ENCODE measurements at places on chromosomes 12 and 14.
A peak's percentile ranks its signal among the peaks of the same experiment; 100 is the strongest.

DNA sequence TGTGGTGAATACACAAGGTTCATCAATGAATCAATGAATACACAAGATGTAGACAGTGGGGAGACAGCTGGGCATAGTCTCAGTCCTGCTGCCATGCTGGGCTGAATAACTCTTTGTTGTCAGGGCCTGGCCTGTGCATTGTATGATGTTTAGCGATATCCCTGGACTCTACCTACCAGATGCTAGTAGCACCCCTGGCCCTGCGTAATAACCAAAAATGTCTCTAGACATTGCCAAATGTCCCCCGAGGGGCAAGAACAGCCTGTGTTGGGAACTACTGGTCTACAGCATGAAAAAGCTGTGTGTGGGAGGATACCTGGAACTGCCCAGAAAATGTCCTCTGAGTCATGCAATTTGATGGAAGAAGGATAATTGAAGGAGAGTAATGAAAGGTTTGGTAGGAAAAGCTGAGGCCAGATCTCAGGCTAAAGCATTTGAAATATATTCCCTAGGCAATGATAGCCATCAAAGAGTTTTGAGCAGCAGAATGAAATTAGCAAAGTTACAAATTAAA, 128.2 kb downstream of the TMEM30B start:
- no peak for DNase-seq

GRCh38 chr14:65703521-65703920, 291.0 kb downstream of the FUT8 start:
- DNase-seq = no peak

GRCh38 chr14:96762650-96763049, 34.5 kb upstream of the VRK1 start:
- peak; percentile 39 for DNase-seq

GRCh38 chr12:121652767-121653497, 16.5 kb downstream of the MORN3 start:
- no peak for DNase-seq

DNA sequence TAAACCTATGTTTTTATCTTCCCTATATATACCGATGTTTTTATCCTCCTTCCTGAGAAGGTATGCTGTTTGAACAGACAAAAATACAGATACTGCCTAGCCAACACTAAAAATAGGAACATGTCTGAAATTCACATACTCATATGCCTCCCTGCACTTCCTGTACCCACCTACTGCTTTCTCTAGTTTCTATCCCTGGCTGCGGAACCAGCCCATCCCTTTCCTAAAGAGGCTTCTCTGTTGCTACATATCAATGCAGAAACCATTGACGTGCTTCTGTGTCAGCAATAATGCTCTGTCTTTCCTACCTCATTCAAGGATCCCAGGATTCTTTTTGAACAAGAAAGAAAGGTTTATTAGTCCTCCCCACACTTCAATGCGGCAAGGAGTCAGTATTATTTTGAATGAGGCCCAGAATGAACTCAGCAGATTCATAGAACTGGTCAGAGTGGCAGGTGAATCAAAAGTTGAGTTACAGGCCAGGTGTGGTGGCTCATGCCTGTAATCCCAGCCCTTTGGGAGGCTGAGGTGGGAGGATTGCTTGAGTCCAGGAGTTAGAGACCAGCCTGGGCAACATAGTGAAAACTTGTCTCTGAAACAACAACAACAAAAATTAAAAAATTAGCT, 67.8 kb upstream of the NAP1L1 start:
- peak; percentile 53 for DNase-seq

- no peak for DNase-seq
These were observed 17.2 kb upstream of the ELK3 start for GRCh38 chr12:96177013-96177412.

- DNase-seq = no peak
These were observed 19.7 kb upstream of the CKAP4 start for GRCh38 chr12:106267535-106267934.

GRCh38 chr14:30193101-30193500, 265.5 kb upstream of the PRKD1 start:
- no peak for DNase-seq

GRCh38 chr14:68359022-68359836, 433.6 kb downstream of the ZFP36L1 start:
- DNase-seq = no peak

- DNase-seq = no peak
These were observed 311.9 kb downstream of the BCL11B start for GRCh38 chr14:98959958-98960616.

DNA sequence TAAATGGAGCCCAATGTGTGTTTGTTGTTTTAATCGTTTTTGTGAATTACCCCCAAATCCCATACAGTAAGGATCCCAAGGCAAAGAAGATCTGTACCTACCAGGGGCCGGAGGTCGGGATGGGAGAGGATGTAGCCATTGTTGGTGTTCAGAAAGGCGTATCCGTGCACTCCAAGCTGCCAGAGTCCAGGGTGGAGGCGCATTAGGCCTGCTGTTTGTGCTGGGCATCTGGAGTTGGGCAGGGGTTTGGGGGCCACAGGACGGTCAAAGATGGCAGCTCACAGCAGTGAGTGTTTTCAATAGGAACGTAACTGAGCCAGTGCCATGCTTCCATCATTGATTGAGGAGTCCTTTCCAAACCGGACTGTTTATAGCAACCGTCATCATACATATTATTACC, 40.2 kb downstream of the CACNA2D4 start:
- DNase-seq = no peak

GRCh38 chr12:77919450-77919849, 88.8 kb downstream of the NAV3 start:
- no peak for DNase-seq

- DNase-seq = no peak
These were observed 27.7 kb upstream of the DHRS2 start for GRCh38 chr14:23608454-23608853.

DNA sequence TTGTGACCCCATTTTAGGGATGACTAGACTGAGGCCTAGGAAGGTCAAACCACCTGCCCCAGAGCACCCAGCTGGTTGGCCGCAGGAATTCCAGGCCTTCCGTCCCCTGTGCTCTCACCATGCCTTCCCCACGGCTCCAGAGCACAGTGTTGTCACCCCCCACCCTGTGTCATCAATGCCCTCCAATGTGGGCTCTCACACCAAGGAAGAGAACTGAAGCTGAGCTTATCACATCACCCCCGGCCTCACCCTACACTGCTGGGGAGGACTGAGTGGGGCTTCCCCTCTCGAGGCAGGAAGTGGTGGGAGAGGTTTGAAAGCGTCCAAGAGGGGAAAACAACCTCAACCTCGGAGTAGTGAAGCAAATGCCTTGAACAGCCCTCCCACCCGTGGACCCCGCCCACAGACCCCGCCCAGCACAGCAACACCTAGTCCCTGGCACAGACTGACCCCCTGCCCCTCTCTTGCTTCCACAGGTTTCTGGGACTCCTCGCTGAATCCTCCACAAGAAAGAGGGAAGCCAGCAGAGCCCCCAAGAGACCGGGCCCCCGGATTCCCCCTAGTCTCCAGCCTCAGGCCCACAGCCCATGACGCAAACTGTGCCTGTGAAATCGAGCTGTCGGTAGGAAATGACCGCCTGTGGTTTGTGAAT, 97.2 kb downstream of the LGMN start:
- DNase-seq = no peak

- no peak for DNase-seq
These were observed 42.5 kb downstream of the MAP4K5 start for GRCh38 chr14:50489851-50490250.

DNA sequence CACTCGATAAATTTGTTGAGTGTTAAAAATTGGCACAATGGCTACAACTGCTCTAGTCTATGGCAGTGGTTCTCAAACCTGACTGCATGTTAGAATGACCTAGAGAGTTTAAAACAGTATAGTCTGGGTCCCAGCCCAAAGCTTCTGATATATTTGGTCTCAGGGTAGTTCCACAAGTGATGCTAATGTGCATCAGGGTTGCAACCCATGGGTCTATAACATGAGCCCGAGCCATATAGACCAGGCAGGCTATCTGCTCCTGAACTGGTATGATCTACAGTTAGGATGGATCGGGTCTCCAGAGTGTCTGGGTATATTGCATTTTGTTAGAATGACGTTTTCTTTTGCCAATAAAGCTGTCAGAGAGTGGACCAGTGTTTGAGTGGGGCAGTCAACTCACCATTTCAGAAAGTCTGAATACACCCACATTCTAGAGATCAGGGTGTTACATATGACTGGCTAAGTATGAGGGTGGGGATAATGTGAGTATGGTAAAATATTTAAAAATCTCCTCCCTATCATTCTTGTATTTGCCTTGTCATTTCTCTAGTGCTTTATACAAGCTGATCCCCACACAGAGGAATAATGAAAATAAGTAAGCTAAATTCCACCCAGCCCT, 80.9 kb downstream of the FRMD6 start:
- DNase-seq = no peak

DNA sequence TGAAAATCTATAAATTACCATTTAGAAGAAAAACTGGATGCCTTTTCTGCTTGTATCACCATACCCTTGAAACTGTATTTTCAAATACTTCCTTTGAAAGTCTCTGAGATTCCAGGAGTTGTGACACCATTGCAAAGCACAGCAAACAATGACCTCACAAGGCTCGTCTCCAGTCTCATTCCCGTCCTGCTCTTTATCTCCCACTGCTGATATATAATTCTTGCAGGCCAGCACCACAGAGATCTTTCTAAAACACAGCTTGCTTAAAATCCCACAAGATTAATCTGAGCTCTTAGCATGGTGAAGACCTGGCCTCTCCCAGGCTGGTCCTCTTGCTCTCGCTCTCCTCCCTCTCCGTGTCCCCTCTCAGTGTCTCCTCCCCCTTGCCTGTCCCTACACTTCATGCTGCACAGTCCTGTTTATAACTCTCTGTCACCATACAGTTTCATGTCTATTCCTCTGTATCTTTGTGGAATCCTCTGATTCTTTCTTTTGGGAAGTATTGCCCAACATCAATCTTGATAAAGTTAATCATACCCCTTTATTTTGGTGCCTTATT, 51.8 kb downstream of the ZFYVE21 start:
- no peak for DNase-seq

- DNase-seq = no peak
These were observed 22.2 kb upstream of the PLEKHG3 start for GRCh38 chr14:64681796-64682710.

- DNase-seq = no peak
These were observed 9.8 kb upstream of the IQSEC3 start for GRCh38 chr12:56683-57346.

- DNase-seq = no peak
These were observed 120.2 kb downstream of the DAAM1 start for GRCh38 chr14:59308673-59309072.

DNA sequence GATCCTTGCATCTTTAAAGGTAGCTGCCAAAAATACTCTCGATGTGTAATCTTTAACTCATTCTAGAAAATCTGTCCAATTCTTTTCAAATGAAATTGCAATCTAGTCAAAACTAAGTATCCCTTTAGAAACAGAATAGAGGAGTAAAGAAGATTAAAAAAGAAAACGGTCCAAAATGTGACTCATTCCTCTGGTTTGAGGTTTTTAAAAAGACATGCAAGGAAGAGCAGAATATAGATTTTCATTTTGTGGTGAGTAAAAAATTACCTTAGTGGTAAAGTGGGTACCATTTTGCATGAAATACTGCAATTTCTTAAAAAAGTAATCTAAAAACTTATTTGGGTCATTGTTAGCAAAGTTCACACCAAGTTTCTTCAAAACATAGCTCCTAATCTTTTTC, 108.4 kb downstream of the BRMS1L start:
- no peak for DNase-seq

DNA sequence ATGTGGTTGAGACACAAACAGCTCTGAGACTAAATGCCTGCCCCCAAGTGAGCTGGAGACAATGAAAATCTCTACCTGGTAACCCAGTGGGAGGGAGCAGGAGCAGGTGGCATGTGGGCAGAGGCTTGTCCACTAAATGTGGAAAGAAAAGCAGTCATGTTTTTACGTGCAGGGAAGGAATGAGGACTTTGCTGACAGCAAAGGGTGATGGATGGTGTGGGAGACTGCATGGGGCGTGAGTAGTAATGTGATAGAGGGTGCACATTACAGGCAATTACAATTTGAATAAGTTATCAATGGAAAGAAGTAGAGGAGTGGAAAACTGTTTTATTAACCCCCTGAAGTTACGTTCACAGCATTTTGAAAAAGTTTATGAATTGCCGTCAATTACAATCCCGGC, 176.6 kb downstream of the NRXN3 start:
- DNase-seq = no peak

- no peak for DNase-seq
These were observed 319.9 kb downstream of the KCNC2 start for GRCh38 chr12:74889563-74890236.

DNA sequence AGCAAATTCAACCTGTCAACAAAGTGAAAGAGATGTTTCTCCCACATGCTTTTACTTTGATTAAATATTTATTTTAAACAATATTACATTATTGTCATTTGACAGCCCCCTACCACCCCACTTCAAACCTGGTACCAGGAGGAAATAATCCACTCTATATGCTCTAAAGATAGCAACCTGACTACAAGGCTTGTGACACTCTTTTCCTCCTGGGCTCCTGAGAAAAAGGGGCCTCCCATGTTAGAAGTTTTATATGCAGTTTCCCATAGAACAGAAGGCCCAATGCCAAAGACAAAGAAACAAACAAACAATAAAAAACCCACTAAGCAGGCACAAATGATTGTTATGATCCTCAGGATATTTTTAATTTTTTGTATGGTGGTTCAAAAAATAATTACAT, 73.6 kb downstream of the RPS29 start:
- DNase-seq = no peak

DNA sequence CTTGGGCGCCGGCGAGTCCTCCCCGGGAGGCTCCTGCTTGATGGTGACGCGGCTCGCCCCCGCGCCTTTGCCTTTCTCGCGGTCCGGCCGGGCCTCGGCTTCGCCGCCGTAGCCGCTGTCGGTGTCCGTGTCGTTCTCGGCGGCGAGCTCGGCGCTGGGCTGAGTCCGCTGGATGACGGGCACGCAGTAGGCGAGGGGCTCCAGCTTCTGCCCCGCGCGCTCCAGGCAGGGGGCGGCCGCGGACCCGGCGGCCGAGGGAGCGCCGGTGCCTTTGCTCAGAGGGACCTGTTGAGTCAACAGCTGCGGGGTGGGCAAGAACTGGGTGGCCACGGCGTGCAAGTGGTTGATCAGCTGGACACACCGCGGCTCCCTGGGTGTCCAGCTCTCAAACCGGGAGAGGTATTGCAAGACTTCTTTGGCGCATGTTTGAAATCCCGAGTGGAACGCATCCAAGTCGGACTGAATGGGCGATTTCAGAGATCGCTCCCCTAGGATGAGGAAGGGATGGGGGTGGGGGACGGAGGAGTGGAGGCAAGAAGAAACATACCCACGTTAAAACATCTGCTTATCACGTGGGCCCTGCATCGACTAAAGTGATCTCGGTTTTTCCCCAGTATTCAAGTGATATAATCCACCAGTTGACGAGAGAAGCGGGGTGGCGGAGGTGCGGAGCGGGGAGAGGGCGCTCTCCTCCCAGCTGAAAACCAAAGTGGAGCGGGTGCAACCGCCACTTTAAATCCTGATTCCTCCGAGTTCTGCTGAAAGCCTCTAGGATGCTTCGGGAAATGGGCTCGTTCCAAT, 2.0 kb downstream of the BHLHE41 start:
- DNase-seq = peak; percentile 76

Data from MM.1S (cell line).